ENCODE measurements at places on chromosomes 2 and 18.

GRCh38 chr18:30271716-30272115, 770.8 kb downstream of the DSC3 start:
- no peak for DNase-seq

GRCh38 chr2:98468621-98469236, 24.1 kb downstream of the INPP4A start:
- DNase-seq, result no peak

GRCh38 chr18:41881285-41881684, 73.7 kb upstream of the PIK3C3 start:
- no peak for DNase-seq

GRCh38 chr2:168478206-168478605, 22.1 kb downstream of the CERS6 start:
- no peak for DNase-seq

DNA sequence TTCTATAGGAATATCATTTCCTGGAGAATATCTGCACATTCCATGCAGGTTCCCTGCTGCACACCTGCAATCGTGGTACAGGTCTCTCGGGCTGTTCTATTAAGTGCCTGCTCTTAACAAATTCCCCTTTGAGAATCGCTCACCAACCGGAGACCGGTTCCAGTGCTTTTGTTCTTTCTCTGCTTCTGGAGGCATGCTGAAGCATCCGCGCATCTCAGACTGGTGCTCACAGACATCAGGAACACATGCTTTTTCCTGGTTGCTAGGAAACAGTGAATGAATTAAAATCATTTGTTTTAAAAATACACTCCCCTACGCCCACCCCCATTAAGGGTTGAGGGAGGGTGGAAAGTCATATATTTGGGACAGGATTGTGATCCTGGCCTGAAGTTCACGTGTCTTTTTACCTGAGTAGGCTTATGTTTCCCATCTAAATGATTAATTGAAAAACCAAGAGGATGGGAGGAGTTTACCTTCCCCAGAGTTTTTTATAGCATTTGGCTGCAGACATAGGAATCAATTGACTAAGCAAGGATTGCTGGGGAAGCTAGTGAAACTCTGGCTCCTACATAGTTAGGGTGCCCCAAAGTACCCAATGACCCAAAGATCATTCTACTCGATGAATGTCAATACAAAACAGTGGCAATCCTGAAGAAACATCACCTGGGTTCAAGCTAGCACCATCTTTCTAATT, at the start of gene C2orf80:
C2orf80 (minus strand) TSS at position 221 of the 694 bp plus-strand sequence. CDS start 3,044 bp downstream, outside the sequence.
- no peak for DNase-seq

GRCh38 chr18:79949697-79950487, 1.6 kb downstream of the SLC66A2 start:
- no peak for DNase-seq

DNA sequence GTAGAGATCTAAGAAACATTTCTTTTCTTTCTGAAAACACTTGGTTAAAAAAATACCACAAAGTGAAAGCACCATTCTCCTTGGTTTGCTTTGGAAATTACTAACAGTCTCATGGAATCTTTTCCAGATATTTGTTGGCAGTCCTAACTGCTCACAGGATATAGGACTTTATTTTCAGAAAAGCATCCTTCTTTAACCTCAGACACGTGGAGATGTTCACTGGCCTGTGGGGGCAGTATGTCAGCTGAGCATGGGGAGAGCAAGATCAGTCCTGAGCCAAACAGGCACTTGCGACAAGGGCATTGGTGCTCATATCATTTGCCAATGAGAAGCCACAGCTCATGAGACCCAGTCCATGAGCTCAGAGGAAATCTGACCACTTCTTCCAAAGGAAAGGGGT, 371.9 kb downstream of the NBAS start:
- no peak for DNase-seq

- peak; percentile 12 for DNase-seq
Observed at GRCh38 chr18:48751727-48752468, 198.9 kb downstream of the SMAD7 start.

DNA sequence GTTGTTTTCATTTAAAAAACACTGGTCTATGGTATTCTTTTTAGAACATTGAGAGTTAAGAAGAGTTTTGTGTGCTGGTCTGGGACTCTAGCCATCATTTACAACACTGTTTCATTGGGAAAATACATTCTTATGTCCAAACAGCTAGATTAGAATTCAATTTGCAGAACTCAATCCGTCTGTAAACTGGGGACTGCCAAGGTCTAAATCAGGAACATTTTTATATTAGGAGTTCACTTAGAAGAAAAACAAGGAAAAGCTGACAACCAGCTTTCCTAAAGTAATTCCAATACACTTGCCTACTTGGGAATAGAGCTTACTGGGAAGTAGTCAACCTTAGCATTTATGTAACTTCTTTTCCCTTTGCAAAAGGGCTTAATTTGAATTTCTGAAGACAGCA, 91.5 kb upstream of the RNF152 start:
- no peak for DNase-seq

DNA sequence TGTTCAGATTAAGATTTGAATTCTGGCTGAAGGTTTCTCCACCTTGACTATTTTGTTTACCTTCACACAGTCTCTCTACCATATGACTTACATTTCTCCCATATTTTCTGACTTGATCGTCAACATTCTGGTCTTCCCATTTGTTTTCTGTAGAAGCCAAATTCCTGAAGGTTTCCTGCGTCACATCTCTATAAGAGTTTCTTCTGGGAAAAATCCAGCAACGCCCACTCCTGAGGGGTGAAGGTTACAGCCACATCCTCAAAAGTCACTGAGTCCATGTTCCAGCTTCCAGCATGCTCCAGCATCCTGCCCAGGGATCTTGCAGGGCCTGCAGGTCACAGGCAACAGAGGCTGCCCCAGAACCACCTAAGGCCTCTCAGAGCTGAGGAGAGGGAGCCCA, 47.5 kb downstream of the NBEAL1 start:
- no peak for DNase-seq

- no peak for DNase-seq
Observed at GRCh38 chr2:37637985-37638384, 33.5 kb downstream of the CDC42EP3 start.

DNA sequence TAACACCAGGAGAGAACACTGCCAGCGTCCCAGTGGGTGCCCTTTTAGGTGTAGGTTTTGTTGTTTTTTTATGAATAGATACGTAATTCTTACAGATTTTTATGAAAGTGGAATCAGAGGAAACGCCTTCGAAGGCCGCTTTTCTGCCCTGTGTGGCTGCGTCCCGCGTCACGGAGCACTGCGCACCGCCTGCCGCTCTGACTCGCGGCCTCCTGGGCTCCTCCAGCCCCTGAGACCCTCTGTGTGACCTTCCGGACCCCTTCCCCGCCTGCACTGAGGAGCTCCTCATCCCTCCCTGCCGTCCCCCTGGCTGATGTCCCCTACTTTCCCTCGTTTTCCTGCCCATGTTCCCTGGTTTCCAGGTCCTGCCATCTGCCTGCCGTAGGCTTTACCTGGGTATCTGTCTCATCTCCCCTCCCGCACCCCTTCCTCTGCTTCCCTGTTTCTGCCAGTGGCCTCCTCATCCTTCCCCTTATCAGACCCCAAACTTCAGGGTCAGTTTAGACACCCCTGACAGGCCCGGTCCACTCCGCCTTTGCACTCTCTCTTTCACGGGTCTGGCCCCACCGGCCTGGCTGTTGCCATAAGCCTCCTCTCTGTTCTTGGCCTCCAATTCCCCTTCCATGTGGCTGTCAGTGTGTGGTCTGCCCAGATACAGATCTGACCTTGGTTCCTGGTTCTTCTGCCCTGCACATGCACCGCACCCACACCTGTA, 32.7 kb downstream of the PDIA6 start:
- no peak for DNase-seq

- no peak for DNase-seq
Observed at GRCh38 chr18:36534154-36534688, 236.7 kb downstream of the FHOD3 start.

GRCh38 chr2:241871538-241872312, 2.2 kb downstream of the RTP5 start:
- no peak for DNase-seq

DNA sequence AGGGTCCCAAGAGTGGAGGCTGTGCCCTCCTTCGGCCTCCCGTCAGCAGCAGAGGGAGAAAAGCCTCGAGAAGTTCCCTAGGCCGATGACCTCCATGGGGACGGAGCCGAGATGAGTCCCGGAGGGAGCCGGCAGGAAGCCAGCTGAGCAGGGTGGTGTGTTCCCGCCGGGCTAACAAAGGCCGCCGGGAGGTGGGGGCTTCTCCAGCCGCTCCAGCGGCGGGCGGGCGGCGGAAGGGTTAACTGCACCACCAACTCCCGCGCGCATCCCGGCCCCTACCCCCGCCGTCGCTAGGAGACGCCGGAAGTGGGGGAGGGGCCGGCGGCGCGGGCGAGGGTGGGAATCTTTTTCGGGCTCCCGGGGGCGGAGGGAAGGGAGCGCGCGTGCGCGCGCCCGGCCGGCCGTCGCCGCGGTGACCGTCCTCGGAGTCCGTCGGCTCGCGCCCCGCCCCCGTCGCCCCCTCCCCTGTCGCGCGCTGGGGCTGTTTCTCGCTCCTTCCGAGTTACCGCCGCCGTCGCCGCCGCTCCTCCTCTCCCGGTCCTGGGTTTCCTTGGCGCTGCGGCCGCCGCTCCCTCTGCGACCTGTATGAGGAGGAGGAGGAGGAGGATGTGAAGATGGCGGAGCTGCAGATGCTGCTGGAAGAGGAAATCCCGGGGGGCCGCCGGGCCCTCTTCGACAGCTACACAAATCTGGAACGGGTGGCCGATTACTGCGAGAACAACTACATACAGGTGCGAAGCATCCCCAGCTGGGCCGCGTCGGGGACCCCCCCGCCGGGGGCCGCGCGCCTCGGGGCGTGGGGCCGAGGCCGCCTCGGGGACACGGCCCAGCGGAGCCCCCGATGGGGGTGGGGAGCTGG, at the start of gene ABI2:
ABI2 (plus strand) TSS at position 494 of the 859 bp plus-strand sequence; CDS start at position 615, 121 bp downstream.
- DNase-seq, result peak; percentile 89

GRCh38 chr2:181848261-181848886, 43.2 kb upstream of the ITPRID2 start:
- DNase-seq, result no peak

DNA sequence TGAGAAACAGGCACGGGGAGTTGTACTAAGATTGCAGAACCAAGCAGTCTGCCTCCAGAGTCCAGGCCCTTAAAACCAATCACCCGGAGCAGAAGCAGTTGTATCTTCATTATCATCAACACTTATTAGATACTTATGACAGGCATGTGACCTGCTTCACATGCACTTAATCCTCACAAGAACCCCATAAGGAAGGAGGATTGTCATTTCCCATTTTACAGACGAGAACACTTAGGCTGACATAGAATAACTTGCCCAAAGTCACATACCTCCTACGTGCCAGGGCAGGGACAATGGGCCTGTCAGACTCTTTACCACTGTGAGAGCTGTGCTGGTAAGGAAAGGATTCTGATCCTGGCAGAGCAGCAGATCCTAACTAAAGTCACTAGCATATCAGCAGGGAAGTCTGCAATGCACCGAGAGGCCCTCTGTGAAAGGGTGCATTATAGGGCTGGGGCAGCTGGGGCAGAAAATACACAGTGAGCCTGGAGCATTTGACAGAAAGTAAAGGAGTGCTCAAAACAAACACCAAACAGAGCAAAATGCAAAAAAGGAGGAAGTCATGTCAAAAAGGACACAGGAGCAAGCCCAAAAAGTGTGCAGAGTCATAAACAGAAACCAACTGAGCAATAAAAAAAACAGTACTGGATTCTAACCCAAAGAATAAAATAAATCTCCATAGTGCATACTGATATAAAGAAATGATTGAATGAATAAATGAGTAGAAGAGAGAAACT, 55.9 kb upstream of the SP3 start:
- DNase-seq, result no peak

DNA sequence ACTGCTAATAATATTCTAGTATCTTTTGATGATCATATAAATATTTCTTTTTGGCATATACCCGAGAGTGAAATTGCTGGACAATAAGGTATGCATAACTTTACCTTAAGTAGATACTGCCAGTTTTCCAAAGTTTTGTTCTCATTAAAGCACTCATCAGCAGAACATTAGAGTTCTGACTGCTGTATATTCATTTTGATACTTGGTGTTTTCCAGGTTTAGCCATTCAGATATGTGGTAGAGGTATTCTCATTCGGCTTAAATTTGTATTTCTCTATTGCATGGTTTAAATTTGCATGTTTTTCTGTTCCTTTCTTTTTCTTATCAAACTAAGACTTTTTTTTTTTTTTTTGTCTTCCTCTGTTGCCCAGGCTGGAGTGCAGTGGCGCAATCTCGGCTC, 18.2 kb downstream of the CYBRD1 start:
- no peak for DNase-seq

GRCh38 chr2:160257041-160257742, 57.1 kb upstream of the ITGB6 start:
- DNase-seq, result no peak

- no peak for DNase-seq
Observed at GRCh38 chr2:64442277-64442676, 11.7 kb upstream of the LGALSL start.

DNA sequence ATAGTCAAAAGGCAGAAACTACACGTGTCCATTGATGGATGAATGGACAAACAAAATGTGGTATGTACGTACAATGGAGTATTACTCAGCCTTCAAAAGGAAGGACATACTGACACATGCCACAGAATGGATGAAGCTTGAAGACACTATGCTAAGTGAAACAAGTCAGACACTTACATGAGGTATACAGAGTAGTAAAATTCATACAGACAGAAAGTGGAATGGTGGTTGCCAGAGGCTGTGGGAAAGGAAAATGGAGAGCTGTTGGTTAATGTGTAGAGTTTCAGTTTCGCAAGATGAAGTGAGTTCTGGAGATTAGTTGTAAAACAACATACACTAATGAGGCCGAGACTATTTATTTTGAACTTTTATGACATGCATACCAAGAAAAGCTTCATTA, 67.4 kb upstream of the EPB41L3 start:
- no peak for DNase-seq

DNA sequence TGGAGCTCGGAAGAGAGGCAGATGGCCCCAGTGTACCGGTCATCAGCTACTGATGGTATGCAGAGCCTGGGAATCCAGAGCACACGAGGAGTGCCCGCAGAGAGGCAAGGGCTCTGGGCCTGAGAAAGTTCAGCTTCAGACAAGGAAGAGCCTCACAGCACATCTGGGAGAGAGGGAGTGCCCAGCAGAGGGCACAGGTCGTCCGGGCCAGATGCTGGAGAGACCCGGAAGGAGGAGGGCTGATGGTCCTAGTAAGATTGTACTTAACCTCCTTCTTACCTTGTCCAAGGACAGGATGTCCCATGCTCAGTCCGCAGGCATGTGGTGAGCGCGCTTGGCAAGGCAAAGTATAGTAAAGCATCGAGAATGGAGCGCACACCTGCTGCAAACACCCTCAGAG, 24.4 kb upstream of the CHMP1B start:
- DNase-seq, result no peak

GRCh38 chr2:55277310-55277709, 8.3 kb upstream of the MTIF2 start:
- no peak for DNase-seq

GRCh38 chr2:221553333-221553732, 18.8 kb downstream of the EPHA4 start:
- DNase-seq, result no peak

DNA sequence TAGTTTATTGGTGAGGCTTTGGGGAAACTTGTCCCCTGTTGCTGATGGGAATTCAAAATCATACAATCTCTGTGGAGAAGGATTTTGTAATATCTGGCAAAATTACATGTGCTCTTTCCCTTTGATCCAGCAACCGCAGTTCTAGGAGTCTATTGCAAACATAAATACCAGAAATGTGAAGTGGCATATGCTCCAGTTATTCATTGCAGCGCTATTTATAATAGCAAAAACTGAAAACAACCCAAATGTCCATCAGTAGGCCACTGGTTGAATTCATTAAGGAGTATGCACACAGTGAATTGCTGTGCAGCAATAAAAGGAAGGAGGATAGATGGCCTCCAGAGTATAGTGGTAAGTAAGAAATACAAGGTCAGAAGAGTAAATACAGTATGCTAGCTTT, 76.5 kb downstream of the HNRNPLL start:
- no peak for DNase-seq
